ENCODE measurements at places on chromosomes 12 and 14. TPM values are rescaled to one million over a fixed set of nuclear protein-coding genes. Genes with fewer than 3 reads are reported as not detected.

Gene NIN
- total RNA-seq = 36.3 TPM

DNA sequence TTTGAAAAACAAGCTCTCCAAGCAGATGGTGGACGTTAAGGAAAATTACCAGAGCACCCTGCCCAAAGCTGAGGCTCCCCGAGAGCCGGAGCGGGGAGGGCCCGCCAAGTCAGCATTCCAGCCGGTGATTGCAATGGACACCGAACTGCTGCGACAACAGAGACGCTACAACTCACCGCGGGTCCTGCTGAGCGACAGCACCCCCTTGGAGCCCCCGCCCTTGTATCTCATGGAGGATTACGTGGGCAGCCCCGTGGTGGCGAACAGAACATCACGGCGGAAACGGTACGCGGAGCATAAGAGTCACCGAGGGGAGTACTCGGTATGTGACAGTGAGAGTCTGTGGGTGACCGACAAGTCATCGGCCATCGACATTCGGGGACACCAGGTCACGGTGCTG is 62.4 kb downstream of the NTF3 start:
- no peak for DNase-seq

- DNase-seq = no peak
Observed at GRCh38 chr14:75280291-75280830, 1.7 kb downstream of the FOS start.

Gene ADAMTS20
- not detected for total RNA-seq

Gene CYP46A1
- total RNA-seq = 1.0 TPM

Gene LPAR5
- 12.0 TPM for total RNA-seq

DNA sequence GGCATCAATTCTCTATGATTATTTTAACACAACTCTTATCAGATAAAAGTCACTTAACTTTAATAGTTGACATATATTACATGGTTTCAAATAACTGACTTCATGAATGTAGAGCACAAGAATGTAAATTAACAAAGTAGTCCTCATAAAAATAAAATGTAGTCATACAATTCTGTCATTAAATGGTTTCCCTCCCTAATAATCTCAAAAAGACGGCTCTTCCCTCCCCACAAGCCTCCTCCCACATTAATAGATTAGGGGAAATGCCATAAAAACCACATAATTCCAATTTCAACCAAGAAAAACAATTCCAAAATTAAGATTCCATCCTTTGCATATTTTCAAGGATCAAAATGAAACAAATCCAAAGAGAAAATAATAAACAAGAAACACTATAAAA is 36.7 kb downstream of the SPTLC2 start:
- no peak for DNase-seq

Gene GARIN6
- total RNA-seq = not detected

DNA sequence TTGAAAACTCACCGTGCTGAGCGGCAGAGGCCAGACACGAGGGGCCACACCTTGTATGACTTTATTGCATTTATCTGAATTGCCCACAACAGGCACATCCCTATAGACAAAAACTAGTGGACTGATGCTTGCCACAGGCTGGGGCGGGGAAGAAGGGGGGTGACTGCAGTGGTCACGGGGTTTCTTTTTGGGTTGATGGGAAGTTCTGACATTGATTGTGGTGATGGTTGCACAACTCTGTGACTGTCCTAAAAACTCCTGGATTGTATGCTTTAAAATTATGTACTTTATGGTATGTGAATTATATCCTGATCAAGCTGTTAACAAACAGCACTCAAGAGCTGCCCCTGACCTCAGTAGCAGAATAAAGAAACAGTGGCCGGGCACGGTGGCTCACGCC is 25.7 kb downstream of the DHX37 start:
- no peak for DNase-seq

Data from mucosa of descending colon (tissue), 3 donors.